HepG2 (cell line): ENCODE measurements at places on chromosomes 11 and 22. TPM values are rescaled to one million over a fixed set of nuclear protein-coding genes. Genes with fewer than 3 reads are reported as not detected.

DNA sequence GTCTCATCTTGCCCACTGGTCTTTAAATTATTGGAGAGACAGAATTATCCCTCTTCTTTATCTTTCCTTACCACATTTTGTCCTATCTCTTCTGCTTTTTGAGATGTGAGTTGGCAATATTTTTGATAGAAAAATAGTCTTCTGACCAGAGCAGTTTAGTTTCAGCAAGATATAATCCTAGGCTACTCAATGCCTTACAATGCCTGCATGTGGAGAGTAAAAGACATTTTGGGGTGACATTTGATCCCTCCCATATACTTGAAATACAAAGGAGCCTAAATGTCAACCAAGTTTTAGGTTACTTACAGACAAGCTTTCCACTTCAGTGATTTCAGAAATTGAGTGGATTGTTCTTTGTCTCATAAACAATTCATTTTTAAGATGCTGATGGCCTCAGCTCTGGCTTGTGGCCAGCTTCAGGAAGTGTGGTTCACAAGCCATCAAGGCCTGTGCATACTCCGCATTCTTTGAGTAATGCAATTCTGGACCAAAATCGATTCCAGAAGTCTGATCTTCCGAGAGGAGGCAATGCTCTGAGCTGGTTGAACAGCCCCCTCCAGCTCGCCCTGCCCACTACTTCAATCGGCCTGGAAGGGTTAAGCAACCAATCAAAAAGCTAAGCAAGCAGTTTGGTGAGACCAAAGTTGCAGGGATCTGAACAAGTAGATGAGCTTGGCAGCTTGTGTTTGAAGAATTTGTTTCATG is 274.4 kb downstream of the BLID start:
- peak; percentile 4 for DNase-seq

DNA sequence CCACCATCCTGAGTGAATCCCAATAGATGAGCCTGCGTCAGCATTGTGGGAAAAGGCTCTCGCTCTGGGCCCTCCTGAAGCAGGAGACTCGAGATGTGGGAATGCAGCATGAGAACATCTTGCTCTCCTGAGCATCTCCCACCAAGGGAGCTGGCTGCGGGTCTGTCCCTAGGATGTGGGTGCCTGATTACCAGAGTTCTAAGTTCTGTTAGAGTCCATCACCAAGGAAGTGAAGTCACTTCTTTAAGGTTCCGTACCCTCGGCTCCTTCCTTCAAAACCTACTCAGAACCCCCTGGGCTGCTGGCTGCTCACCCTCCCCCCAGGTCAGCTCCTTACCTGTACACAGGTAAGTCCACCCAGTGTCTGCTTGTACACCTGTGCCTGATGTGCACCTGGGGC is 100.5 kb upstream of the IGLL5 start:
- DNase-seq, result no peak

GRCh38 chr11:111391328-111392124 is 12.5 kb upstream of the POU2AF1 start:
- DNase-seq, result no peak

DNA sequence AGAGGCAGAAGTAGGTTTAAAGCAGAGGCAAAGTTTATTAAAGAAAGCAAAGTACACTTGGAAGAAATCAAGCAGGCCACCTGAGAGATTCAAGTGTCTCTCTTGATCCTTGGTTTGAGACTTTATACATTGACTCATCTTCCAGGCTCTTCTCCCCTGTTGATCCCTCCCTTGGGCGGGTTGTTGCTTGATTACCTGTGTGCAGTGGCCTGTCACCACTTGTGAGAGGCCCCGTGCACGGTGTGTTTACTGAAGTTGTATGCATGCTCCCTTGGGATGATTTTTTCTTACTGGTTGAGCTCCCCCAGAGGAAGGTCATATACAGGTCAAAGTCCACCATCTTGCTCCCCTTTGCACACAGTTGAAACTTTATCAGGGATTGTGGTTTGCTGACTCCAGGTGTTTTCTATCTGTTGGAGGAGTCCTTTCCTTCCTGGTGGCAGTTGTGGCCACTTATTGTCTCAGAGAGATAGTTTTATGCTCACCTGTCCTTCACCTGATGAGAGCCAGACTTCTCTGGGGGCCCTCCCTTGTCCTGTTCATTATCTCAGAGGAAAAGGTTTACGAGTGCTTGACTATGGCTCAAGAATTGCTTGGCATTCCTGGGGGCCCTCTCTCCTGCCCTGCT is 16.3 kb upstream of the RBMXL2 start:
- no peak for DNase-seq

Gene SLC37A4
- 56.1 and 59.7 TPM in 2 replicates for polyA plus RNA-seq

DNA sequence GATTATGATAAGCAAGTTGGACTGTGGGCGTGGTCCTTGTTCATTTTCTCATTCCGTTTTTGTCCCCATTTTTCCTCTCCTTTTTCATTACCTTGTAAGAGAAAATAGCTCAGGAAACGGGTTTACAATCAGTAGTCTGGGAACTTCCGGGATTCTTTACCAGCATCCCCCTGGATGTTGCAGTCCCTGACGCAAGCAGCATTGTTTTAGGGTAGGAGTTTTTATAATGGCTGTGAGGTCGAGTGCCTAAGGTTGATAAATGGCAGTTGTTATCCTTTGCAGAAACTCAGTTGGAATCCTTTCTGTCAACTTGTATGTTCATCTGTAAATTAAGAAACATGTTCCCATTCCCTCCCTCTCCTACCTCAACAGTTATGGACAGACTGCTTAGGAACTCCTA is 68.3 kb downstream of the ARHGEF12 start:
- no peak for DNase-seq

GRCh38 chr11:111044751-111045406 is 200.6 kb upstream of the POU2AF2 start:
- DNase-seq, result no peak

Gene CNTN5
- polyA plus RNA-seq, result not detected in 2 replicates

DNA sequence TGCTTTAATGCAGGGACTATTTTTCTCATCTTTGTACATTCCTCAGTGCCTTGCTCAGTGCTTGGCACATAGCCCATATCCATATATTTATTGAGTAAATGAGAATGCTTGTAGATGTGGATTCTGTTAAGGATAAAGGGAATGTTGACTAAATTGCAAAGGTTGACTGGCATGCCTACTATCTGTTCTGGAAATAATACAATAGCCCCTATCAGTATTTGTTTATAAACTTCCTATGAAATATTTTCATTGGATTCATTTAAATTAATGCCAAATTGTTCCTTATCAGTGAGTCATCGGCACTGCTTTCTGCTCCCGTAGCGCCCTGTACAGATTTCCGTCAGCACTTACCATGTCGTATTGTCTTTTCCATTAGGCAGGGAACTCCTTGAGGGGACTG is 8.0 kb downstream of the RNF121 start:
- DNase-seq, result no peak

DNA sequence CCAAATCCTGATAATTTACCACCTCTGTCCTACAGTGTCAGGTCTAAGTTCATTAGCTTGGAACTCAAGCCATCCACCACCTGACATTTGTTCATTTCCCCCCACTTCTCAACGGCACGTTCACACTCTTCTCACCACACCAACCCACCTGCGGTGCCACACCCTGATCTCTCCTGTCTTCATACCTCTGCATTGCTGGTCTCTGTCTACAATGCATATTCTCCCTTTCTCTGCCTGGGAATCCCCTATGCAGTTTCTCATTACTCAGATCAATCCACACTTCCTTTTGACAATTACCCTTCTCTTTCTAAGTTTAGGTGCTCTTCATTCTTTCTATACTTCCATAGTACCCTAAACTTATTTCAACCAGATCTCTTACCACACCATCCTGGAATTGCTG is 20.4 kb upstream of the EMSY start:
- DNase-seq, result no peak

- DNase-seq, result no peak
Measured at GRCh38 chr11:134333312-134333711, 1.5 kb downstream of the GLB1L2 start.

- DNase-seq, result no peak
Measured at GRCh38 chr11:94851864-94852636, 83.9 kb downstream of the AMOTL1 start.

GRCh38 chr11:28058333-28058732 is 49.6 kb downstream of the KIF18A start:
- peak; percentile 1 for DNase-seq

Gene CRYAB
- 0.24 and 1.1 TPM in 2 replicates for polyA plus RNA-seq

Gene SPON1
- not detected in 2 replicates for polyA plus RNA-seq

Gene POTEH
- polyA plus RNA-seq, result not detected in 2 replicates

Gene FOLH1
- 0.18 TPM in 1 of 2 replicates, not detected in the other for polyA plus RNA-seq

Gene DCHS1
- 0.01 and 0.03 TPM in 2 replicates for polyA plus RNA-seq

Gene IFTAP
- 10.3 and 11.3 TPM in 2 replicates for polyA plus RNA-seq

Gene MUC2
- under 0.01 TPM in 1 of 2 replicates, not detected in the other for polyA plus RNA-seq

GRCh38 chr11:64092111-64092760 is 56.5 kb downstream of the FLRT1 start:
- no peak for DNase-seq
